ENCODE measurements at places on chromosomes 13 and 19.
A peak's percentile ranks its signal among the peaks of the same experiment; 100 is the strongest.

DNA sequence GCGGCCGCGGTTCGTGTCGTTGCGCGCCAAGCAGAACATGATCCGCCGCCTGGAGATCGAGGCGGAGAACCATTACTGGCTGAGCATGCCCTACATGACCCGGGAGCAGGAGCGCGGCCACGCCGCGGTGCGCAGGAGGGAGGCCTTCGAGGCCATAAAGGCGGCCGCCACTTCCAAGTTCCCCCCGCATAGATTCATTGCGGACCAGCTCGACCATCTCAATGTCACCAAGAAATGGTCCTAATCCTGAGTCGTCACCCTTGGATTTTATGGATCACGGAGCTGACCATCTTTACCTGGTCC lies 475 bp downstream of the MRPL57 start:
- no peak for DNase-seq

- DNase-seq: no peak
Measured at GRCh38 chr13:26015271-26016125, 36.3 kb downstream of the SHISA2 start.

GRCh38 chr19:17103177-17103576 lies 27.6 kb downstream of the MYO9B start:
- DNase-seq: peak; percentile 31

DNA sequence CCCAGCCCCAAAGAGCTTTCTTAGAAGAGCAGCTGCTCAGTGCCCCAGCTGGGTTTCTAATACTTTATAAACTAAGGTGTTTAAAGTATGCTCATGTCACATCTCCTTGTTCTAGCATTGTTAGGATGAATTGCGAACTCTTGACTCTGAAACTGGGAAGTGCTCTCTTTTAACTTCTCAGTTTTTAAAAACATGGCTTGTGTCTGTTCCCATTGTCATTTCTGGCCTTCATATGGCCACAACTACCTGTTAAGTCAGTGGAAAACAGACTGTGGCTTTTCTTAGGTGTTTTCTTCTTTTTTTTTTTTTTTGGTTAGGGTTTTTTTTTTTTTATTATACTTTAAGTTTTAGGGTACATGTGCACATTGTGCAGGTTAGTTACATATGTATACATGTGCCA lies 164.7 kb downstream of the KCNRG start:
- no peak for DNase-seq

GRCh38 chr13:25192489-25192888 lies 20.4 kb upstream of the AMER2 start:
- no peak for DNase-seq

DNA sequence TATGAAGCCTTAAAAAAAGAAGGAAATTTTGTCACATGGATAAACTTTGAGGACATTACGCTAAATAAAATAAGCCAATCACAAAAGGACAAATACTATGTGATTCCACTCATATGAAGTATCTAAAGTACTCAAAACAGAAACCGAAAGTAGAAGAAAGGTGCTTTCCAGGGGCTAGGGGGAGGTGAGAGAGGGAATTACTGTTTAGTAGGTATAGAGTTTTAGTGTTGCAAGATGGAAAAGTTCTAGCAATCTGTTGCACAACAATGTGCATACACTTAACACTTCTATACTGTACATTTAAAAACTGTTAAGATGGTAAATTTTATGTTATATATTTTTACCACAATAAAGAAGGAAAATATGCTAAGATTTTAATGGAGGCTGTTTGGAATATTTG lies 83.0 kb downstream of the POLR1D start:
- no peak for DNase-seq

DNA sequence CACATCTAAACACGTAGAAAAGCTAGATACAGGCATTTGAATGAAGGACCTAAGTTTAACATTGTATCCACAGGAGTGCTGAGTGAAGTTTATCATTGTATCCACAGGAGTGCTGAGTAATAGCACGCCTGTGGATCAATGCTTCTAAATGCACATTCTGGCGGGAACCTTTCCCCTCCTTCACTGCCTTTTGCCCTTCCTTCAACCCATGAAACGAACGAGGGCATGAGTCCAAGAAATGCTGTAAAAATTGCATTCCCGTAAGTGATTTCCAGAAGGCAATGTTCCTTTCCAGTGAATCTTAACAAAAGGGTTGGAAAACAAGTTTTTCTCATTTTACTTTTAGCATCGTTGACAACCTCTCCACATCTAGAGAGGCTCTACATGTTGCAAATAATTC lies 88.1 kb downstream of the ZDHHC20 start:
- no peak for DNase-seq

- no peak for DNase-seq
Measured at GRCh38 chr19:18419699-18420460, 682 bp downstream of the SSBP4 start.

GRCh38 chr13:100184095-100184494 lies 95.2 kb downstream of the PCCA start:
- no peak for DNase-seq

GRCh38 chr13:113783200-113783881 lies 24.3 kb downstream of the TMEM255B start:
- no peak for DNase-seq

- no peak for DNase-seq
Measured at GRCh38 chr19:14476673-14477401, 1.7 kb upstream of the PTGER1 start.

- DNase-seq: no peak
Measured at GRCh38 chr13:96338030-96338429, 248.1 kb downstream of the HS6ST3 start.

DNA sequence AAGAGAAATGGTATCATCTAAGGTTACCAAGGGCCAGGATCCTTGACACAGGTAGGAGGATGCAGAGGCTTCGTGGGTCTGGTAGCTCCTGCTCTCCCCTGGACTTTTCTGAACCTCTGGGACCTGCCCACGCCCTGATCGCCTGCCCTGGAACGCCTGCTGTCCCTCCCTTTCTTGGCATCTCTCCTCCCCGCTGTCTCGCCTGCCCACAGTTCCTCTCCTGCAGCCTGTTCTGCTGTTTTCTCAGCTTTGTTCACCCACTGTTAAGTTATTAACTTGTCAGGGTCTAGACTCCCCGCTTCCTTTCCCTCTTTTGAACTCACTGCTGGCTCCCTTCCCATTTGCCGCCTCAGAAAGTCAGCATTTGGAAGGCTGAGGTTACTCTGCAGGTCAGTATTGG lies 19.8 kb downstream of the SERP2 start:
- no peak for DNase-seq

- DNase-seq: no peak
Measured at GRCh38 chr19:51181377-51181912, 39.3 kb downstream of the SIGLEC7 start.

DNA sequence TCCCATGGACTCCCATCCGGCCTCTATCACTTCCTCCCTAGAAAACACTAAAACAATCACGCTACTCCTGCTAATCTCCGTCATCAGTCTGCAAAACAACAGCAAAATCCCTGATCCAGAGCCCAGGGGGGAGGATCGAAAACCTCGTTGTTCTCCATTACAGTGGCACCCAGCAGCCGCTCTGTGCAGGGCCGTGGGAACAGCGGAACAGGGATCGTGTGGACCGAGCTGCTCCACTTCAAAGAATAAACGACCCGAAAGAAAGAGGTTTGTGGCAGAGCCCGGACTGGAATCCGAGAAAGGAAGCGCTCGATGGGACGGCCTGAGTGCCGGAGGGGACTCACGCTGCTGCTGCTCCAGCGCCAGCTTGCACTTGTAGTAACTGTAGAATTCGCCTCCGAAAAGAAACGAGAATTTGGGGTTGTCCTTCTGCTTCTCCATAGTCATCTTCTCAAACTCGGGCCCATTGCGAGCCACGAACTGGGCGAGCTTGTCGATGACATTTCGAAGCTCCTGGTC lies 652 bp downstream of the CHERP start:
- DNase-seq: no peak

GRCh38 chr13:45846681-45847080 lies 4.9 kb downstream of the SIAH3 start:
- no peak for DNase-seq

- no peak for DNase-seq
Measured at GRCh38 chr19:3570606-3571011, 2.1 kb upstream of the HMG20B start.

DNA sequence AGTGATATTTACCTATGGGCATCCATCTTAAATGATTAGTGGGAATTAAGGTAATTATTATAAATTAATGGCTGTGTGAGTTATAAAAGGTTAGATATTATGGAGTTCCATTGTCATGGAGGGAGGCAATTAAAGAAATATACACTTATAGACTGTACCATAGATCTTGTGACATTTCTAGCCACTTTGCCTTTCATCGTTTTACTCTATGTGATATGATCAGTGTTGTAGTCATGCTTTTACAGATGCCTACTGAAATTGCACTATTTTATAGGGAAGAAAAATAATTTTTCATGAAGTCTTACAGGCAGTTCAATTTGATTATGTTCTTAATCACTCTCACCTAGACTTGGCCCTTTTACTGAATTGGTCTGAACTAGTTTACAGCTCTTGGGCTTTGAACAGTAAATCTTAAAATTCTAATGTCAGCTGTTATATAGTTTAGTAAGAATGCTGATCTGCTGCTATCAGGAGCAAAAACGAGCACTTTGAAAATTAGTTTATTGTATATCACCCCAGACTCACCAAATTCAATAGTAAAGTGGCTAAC lies 301.2 kb downstream of the GPC6 start:
- no peak for DNase-seq

DNA sequence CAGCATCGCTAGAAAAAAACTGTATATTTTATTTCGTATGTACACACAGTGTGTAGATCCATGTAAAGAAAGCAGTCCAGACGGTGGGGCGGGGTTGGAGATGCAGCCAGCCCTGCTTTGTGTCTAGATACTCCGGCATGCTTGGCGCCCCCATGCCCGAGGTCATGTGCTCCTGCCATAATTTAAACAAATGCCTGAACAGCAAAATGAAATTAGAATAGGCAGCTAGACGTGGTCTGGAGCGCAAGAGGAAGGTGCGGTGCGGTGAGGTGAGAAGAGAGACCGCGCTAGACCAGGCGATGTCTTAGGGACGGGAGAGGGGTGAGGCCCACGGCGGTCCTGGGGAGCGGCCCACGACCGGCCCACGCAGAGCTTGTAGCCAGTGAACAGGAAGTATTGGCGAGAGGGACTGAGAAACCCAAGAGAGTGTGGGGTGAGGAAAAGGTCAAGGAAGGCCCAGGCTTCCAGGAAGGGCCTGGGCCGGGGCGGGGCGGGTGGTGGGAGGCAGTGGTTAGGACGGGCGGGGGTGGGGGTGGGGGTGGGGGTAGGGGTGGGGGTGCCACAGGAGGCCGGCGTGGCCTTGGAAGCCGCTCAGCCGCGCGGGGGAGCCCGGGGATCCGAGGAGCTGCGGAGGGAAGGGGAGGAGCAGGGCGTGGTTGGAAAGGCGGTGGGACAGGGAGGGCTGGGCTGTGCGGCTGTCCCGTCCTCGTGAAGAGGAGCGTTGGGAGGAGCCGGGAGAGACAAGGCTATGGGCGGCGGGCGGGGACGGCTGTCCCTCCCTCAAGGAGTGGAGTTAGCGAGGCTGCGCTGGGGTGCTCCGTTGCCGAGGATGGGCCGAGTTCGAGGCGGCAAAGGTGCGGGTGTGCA lies 254.7 kb upstream of the SGCG start:
- no peak for DNase-seq

GRCh38 chr19:46368116-46368515 lies 21.2 kb downstream of the PPP5C start:
- no peak for DNase-seq

DNA sequence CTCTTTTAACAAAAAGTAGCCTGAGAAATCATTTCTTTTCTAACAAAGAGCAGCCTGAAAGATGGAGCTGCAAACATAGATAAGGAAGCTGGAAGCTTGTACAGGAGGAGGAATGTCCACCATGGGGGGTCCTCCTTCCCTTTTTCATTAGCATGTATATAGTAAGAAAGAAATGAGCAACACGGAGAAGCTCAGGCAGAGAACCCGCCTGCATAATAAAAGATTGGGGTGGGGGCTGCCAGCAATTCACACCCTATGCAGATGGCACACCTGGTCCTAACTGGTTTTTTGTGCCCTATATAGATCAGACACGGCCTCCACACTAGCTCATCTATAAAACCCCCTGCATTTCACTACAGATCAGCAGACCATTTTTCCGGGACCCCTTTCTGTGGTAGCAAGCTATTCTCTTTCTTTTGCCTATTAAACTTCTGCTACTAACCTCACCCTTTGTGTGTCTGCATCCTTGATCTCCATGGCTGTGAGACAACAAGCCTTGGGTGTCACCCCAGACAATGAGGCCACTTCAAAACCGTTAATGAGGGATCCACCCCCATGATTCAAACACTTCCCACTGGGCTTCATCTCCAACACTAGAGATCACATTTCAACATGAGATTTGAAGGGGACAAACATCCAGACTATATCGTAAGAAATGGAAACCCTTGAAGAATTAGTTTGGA lies 167.5 kb upstream of the FREM2 start:
- no peak for DNase-seq

DNA sequence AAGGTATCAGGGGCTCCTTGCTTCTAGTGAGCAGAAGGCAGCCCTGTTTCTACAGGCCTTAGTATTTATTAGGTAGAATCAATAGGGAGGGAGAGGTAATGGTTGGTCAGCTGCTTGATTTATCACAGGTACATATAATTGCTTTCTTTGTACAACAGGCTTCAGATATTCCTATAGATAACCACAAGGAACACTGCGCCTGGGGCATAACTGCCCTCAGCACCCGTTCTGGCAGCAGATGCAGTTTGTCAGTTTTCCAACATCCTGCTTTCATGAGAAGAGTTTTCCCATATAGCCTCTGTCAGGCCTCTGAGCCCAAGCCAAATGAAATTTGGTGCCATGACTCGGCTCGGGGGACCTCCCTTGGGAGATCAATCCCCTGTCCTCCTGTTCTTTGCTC lies 12.4 kb upstream of the ZNF486 start:
- no peak for DNase-seq

- DNase-seq: no peak
Measured at GRCh38 chr19:6465006-6465405, 935 bp downstream of the CRB3 start.

DNA sequence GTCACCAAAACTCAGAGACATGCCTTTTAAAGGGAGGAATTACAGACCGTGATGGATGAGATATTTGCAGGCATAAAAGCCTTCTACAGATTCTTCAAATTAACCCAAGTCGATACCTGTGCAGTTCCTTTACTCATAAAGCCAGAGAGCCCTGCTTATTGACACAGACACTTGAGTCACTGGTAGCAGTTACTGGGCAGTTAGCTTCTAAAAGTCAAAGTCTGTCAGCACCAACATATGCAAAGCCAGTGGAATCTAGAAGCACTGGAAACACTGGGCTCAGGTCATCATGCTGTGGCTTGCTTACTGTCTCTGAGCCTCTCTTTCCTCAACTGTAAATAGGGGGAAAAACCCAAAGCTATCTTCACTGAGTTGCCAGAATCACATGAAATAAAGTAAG lies 25.7 kb upstream of the LRCH1 start:
- no peak for DNase-seq

- no peak for DNase-seq
Measured at GRCh38 chr19:41194157-41194552, 1.1 kb downstream of the CYP2S1 start.

DNA sequence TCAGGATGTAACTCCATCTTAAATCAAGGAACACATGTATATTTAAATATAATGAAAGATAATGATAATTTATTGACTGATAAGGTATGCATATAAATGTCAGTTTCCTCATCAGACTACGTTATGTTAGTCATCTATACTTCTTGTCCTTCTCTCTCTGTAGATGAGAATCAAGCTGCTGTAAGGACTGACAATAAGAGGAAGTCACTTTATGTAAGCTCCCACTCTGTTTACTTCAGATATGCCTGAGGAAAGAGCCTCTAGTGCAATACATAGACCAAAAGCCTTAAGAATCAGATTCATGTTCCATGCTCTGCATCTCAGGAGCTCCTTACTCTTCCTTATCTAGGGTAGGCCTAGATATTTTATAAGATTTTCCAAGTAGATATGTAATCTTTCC lies 9.6 kb upstream of the SLITRK6 start:
- DNase-seq: no peak

- DNase-seq: no peak
Measured at GRCh38 chr19:4144666-4145249, 8.7 kb upstream of the CREB3L3 start.
